NCI-H1436 (cell line): ENCODE measurements at places on chromosomes 16 and 17.
A peak's percentile ranks its signal among the peaks of the same experiment; 100 is the strongest.

DNA sequence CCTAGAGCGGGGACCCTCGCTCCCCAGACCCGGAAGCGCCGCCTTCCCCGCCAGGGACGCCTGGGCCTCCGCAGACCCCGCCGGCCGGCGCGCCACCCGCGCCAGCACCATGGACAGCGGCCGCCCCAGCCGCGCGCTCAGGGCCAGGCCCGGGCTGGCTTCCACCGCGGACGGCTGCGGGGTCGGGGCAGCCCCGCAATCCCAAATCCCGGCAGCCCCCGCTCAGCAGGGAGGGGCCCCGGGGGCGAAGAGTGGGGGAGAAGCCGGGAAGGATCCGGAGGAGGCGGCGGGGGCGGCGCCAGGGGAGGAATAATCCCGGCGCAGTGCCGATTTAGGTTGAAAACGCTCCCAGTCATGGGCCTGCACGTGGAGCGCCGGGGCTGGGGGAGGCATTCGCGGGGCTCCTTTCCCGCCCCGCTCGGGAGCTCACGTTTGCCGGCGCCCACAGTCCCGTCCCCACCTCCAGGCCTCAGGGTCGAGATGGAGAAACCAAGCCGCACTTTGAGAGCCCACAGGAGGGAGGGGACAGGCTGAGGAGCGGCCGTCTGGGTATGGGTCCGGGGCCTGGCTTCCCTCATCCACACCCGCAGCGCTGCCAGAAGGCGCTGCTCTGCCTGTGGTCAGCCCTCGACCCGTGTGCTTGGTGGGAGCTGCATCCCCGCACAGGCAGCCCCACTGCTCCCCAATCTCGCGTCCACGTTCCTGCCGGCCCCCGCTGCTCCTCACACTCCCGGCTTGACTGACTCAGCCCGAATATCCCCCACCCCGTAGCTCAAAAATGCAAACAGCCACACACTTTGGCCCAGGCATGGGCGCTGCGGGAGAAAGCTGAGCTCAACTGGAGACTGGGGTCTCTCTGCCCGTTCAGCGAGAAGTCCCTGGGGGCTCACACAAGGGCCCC is 4.7 kb downstream of the FBXL16 start:
- DNase-seq: no peak

- no peak for DNase-seq
These were observed 29.8 kb upstream of the RBBP6 start for GRCh38 chr16:24509536-24509935.

DNA sequence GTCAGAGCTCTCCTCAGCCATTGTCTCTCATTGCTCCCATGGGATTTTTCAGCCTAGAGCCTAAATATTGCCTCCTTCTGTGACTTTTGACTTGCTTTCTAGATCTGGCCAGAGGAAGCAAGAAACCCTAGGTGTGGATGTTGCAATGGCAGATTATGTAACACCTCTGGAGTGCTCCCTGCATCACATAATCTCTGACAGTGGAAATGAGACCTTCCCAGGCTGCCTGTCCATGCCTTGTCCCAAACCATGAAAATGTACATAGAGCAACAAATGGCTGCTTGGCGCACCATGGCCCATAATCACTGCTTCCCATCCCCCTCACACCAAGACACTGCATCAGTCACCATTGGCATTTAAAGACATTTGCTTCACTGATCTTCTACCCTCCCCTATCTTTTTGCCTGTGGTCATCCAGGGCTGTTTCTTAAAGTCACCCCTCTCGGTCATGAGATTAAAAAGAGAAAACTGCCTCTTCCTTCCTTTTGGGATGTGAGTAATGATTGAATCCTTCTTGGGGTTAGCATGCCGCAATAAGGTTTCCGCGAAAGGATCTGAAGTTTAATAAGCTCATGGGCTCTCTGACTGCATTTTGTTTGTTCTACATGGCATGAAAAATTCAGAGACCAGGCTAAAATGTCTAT is 34.2 kb upstream of the CCL2 start:
- no peak for DNase-seq

- DNase-seq: no peak
These were observed 207.7 kb downstream of the LAT start for GRCh38 chr16:29192329-29193247.

- DNase-seq: peak; percentile 39
These were observed 2.8 kb upstream of the ALDH3A2 start for GRCh38 chr17:19645734-19646201.

DNA sequence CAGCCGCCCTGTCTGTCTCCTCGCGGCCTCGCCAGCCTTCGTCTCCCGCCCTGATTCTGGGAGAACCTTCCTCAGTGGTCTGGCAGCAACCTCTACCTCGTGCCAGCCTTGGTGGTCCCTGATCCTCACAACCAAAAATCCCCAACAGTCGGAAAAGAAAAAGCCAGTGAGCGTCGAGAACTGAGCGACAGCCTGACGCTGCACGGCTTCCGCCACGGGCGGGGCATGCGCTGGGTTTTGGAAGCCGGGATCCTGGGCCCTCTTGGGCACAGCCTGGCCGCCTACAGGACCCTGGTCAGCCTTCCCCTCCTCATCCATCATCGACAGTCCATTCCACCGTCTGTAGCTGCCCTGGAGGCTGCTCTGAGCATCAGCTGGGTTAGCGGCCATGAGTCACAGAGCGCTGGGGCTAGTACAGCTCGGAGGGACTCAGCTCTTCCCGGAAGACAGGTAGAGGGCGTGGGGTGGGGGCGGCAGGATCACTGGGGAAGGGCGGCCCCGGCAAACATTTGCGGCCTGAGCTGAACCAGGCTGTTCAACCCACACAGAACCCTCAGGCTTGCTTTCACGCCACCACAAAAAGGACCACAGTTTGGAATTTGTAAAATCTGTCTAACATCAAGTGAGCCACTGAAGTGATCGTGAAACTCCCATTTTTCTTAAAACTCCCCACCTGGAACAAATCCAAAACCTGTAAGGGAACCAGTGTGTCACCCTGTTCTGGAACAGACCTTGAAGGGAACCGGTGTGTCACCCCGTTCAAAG is 55.4 kb upstream of the DOC2B start:
- DNase-seq: no peak

DNA sequence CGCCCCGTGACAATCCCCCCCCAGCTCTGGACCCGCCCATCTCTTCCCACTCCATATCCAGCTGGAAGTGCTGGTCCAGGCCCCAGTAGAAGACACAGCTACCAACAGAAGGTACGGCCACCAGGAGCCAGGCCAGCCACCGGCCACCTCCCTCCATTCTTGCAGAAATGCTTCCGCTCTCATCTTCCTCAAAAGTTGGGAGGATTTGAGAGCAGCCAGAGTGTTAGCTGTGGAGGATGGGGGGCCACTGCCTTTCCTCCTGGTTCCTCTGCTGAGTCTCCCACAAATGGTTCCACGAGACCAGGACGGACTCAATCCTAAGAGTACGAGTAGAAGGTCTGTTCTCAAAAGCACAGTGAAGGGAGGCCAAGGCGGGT is 78.3 kb downstream of the GAS7 start:
- DNase-seq: no peak

DNA sequence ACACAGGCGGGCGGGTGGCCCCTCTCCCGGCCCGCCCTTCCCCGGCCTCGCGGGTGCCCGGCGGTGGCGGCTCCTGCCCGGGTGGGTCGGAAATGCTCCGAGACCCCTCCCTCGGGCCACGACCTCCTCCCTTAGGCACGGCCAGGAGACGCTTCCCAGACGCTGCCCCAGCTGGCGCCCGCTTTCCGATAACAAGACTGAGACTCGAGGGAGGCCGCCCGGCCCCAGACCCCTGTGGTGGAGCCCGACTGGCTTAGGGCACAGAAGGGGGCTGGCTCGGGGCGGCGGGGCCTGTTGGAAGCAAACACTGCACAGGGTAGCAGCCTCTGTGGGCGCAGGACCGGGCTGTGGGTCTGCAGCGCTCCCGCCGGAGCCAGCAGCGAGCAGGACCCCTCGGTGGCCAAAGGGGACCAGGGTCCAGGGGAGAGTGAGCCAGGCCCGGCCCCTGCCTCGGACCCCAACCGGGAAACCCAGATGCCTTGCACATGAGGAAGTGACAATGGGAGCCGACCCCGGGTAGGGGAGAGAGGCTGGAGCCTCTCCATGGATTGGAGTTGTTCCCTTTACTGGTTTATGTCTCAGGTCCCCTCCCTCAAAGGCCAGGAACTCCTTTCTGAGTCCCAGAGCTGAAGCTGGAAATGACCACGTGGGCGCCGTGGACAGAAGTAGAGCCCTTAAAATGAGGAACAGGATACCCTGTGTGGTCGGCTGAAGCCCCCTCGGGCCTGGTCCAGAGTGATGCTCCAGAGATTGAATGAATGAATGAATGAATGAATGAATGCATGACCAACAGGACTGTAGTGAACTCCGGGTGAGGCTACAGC is 19.8 kb upstream of the ADCY7 start:
- DNase-seq: no peak

DNA sequence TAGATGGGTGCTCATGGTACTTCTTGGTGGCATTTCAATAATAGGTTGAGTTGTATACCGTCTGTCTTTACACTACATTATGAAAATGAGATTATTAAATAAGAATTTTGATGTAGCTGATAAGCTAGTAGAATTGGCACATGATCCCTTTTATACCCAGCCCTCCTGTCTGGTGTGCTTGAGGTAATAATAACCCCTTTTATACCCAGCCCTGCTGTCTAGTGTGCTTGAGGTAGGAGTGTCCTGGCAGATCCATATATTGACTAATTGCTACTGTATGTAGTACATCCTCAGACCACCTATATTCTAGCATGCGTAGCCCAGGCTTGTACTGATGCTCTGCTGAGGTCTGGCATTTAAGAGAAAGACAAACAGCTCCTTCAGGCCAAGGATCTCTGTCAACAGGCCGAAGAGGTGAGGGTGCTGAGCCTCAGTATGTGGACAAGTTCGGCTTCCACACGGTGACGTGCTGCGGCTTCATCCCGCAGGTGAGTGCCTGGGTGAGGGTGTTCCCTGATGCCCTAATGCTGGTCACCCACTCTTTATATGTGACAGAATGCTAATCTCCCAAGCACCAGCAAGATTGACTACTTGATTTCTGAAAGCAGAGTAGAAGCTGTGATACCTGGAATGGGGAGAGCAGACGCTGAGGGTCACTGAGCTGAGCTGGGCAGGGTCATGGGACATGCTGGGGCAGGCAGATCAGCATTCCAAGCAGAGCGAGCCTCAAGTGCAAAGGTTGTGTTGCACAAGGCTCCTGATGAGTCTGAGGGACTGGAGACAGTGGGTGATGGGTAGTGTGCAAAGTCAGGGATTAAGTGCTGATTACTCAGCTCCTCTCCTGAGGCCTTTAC is 5.7 kb downstream of the FN3K start:
- peak; percentile 17 for DNase-seq

- no peak for DNase-seq
These were observed 154.5 kb downstream of the BCAS3 start for GRCh38 chr17:60832151-60832585.

DNA sequence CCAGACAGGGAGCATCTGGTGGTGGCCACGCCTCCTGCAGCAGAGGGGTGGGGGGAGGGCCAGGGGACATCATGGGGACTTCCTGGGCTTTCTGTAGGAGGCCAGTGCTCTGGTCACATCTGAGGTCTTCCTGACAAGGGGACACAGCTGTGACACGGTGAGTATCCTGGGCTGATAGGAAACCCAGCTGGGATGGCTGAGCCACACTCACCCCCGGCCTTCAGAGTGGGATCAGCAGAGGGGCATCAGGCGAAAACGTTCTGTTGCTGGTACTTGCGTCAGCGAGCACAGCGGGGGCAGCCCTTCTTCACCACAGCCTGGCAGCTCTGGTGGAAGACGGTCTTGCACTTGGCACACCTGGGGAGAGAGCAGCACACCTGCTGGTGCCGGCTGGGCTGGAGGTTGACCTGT is 122.9 kb upstream of the SMURF2 start:
- no peak for DNase-seq

- DNase-seq: no peak
These were observed 35.4 kb downstream of the CDRT15 start for GRCh38 chr17:14201021-14201987.

DNA sequence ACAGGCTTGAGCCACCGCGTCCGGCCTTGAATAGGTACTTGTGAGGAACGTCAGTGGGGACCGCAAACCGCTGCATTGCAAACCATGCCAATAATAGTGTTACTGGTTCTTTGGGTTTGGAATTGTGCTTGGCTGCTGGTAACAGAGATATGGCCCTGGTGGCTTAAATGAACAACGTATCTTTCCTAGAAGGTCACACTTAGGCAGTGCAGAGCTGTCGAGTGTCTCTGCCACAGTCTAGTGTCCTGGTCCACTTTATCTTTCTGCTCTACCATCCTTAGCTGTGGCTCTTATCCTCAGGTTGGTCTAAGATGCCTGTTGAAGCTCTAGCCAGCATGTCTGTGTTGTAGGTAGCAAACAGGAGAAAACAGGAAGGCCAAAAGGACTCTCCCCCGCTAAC is 262.1 kb downstream of the SNX29 start:
- DNase-seq: no peak

DNA sequence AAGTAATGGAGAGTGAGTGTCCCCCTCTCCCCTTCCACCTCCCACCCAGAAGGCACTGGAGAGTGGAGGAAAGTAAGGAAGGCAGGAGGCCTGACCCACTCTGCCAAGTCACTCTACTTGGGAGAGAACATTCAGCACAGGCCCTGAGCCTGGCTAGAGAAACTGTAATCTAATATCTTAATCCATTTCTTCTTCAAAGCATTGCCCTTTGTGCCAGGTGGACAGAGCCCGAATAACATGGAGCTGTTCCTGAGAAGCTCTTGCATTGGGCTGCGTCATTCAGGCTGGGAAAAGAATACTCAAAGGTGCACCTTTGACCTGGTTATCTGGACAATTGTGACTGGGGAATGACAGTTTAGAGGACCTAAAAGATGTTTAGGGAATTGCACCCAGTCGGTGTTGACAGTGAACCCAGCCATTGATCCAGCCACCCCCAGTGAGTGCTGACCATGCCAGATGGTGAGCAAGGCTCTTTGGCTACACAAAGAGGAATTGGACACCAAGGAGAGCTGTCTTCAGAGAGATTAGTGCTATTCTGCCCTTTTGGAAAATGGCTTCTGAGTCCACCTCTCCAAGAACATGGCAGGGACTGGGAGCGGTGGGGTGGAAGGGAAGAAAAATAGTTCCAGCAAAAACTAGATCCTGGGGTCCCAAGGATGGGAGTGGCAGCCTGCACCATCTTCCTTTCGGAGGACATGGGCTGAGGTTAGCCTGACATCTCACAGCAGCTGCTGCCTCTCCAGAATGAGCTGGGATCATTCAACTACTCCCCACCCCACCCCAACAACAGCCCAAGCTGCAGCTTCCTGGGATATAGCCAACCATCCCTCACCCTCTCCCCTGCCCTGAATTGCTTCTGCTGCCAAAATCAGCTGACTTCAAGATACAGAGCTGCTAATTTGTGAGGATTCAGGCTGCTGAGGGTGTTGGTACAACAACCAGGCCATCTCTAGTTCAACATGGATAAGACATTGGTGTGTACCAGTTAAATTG is 11.6 kb upstream of the NOG start:
- no peak for DNase-seq
